Esophagus squamous epithelium (tissue), 5 donors: ENCODE measurements at places on chromosomes 7 and 10.

DNA sequence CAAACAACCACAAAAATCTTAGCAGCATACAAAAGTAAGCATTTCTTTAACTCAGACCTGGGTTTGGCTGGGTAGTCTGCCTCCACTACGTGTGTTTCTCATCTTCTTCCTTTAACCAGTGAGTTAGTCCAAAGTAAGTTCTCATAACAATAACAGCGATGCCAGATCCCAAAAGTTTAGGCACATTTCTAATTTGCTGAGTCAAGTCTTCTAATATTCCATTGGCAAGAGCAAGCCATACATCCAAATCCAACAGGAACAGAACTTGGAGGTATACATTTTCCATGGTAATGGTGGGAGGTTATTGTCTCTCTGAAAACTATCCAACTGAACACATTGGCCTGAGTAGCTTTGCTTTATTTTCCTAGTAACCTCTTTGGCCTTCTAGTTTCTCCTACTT is 115.7 kb upstream of the CNTNAP2 start:
- DNase-seq: no peak

DNA sequence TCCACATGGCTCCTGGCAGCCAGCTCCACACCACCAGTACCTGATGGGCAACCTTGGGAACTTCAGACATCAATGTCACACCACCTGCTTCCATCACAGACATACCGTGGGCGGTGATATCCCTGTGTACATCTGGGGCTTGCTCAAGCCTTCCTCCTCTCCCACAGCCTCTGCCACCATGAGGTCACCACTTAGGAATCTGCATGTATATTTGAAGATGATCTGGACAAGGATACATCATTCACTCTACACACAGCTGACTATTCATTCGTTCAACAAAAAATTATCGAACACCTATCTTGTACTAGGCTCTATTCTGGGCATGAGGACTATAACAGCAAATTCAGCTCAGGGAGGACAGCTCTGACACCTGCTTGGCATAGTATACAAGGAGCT is 6.8 kb downstream of the DLG5 start:
- no peak for DNase-seq

DNA sequence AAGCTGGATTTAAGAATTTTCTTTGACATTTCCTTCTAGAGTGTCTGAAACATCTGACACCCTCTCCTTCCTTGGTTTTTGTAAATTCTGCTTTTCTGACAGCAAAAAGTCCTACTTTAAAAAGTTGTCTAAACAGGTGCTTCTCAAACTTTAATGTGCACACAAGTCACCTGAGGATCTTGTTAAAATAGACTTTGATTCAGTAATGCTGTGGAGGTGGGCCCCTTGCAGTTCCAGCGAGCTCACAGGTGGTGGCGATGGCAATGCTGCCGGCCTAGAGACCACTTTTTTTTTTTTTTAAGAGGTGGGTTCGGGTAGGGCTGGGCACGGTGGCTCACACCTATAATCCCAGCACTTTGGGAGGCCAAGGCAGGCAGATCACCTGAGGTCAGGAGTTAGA is 77.1 kb downstream of the ABCC2 start:
- no peak for DNase-seq

GRCh38 chr10:132585732-132586722 is 48.4 kb downstream of the INPP5A start:
- no peak for DNase-seq

GRCh38 chr7:44217223-44217714 is 16.5 kb downstream of the YKT6 start:
- no peak for DNase-seq

GRCh38 chr7:132049462-132050304 is 493.3 kb upstream of the PODXL start:
- no peak for DNase-seq

- DNase-seq: no peak
These were observed 132.7 kb upstream of the CXCL12 start for GRCh38 chr10:44517635-44518034.

DNA sequence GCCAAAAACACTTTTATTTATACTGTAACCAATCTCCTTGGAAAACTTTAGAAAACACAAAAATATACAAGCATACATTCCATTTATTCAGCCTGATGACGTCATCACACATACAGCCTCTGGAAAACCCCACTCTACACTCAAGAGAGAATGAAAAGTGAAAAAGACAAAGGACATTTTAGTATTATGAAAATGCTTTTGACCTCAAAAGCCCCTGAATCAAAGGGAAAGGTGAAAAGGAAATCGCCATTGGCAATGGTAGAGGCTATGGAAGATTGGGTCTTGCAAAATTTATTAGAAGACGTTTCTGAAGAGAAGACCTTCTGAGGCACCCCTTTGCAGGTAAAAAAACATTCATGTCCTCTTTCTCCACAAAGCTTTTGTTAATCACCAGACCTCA is 82.9 kb upstream of the STRIP2 start:
- no peak for DNase-seq
